NCI-H187 treated with DMSO at 0.1 percent for 48 hours (cell line): ENCODE measurements at places on chromosomes 3 and 15.

- no peak for DNase-seq
These were observed 7.3 kb downstream of the PRKCD start for GRCh38 chr3:53168175-53168923.

GRCh38 chr3:178658694-178659325, 122.6 kb downstream of the KCNMB2 start:
- no peak for DNase-seq

- no peak for DNase-seq
These were observed 23.5 kb downstream of the FHIT start for GRCh38 chr3:61227799-61228198.

GRCh38 chr3:188656196-188656982, 502.4 kb downstream of the LPP start:
- no peak for DNase-seq

DNA sequence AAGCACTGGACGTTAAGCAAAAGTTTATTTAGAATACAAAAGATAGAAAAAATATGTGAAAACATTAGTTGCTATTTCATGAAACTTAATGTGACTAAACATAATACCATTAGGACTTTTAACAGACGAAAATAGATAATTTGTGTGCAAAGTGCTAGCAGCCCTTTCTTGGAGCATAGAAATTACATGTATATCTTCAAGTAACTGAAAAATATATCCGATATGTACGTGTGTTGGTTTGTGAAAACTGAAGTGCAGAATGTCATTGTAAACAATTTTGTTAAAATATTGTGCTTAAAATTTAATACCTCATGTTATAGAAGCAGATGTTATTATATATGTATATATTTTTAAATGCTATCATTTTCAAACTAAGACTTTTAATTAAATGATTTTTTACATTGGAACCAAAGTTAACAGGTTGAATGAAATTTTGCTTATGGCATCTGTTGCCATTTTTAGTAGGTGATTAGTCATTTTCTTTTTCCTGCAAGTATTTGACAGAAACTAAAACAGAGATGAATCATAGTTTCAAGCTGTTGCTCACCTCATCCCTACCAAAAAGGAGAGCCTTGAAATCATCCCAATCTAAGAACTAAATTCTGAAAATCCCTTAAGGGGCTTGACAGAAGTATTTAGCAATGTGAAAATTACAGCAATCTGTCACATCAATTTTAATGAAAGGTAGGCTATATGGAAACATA, 334.8 kb downstream of the NAALADL2 start:
- no peak for DNase-seq

GRCh38 chr15:72496783-72497182, 22.7 kb downstream of the ARIH1 start:
- no peak for DNase-seq
